Ovary (tissue), 10 donors: ENCODE measurements at places on chromosomes 5 and 9. TPM values are rescaled to one million over a fixed set of nuclear protein-coding genes. Genes with fewer than 3 reads are reported as not detected.

DNA sequence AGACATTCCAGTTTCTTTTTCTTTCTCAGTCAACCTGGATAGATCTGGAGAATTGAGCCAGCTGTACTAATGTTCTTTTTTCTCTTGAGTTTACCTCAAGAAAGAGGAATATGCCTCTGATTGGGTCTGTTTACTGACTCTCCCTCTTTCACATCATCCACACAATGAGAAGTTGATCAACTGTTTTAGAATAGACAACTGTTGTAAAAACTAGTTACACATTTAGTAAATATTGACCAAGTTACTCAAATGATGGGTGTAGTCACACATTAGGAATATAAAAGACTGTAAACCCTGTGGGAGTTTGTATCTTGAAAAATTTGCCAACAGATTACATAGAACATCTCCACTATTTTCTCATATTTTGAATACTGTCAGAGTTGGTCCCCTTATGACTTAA, 330.8 kb downstream of the FER start:
- H3K36me3 ChIP-seq = no peaks in the 10 kb centered on the region
- no peaks in the 10 kb centered on the region for H3K27me3 ChIP-seq
- no peak for DNase-seq
- H3K4me1 ChIP-seq = no peaks in the 10 kb centered on the region
- H3K27ac ChIP-seq = no peak overlapping the region

Gene NR6A1
- 1.00 TPM for total RNA-seq

Gene SPATA31C1
- total RNA-seq = not detected

DNA sequence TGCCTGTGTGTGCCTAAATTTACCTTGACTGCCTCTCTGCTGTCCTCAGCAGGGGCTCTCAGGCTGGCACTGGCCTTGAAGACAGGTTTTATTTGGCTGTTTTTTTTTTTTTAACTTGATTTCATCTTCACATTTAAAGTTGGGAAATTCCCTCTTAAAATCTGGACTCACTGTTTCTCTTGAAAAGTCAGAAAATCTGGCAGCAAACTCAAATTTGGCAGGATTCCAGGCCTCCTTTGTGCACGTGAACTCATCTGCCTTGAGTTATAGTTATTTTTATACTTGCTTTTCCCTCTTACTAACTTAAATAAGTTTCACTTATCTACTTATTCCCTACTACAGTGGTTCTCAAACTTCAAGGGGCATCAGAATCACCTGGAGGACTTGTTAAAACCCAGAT, 118.4 kb upstream of the MAP3K1 start:
- DNase-seq = peak; percentile 67
- H3K27me3 ChIP-seq = no peaks in the 10 kb centered on the region
- no peaks in the 10 kb centered on the region for H3K36me3 ChIP-seq
- H3K4me1 ChIP-seq = peaks cover 9% of the 10 kb centered on the region

- H3K4me3 ChIP-seq = no peak overlapping the region
- no peak overlapping the region for H3K27ac ChIP-seq
- no peaks in the 10 kb centered on the region for H3K4me1 ChIP-seq
- DNase-seq = no peak
- H3K27me3 ChIP-seq = no peaks in the 10 kb centered on the region
These were observed 477.1 kb downstream of the SPATA31A7 start for GRCh38 chr9:61666849-61667371.

Gene CER1
- total RNA-seq = not detected

DNA sequence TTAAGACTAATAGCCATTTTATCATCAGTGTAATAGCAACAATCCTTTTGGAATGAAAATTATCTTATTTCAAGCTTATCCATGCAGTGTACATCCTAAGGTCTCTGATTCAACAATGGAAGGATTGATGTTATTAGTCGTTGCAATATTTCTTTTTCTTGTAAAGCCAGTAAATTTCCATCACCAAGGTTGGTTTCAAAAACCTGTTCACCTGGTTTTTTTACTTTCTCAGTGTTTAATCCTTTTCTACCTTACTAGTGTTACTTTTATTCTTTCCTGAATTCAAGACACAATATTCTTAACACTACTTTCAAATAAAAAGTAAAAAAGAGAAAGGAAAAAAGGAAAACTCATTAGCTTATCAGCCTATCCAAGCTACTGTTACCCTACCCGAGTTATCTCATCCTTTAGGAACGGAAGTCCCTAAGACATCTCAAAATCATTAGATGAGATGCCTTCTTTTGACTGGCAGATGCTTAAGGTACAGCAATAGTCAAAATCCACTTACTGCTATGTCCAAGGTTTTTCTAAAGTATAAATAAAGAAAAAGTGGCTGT, 5.4 kb downstream of the ZFR start:
- H3K36me3 ChIP-seq = no peaks in the 10 kb centered on the region
- no peak overlapping the region for H3K4me3 ChIP-seq
- peaks cover 4% of the 10 kb centered on the region for H3K4me1 ChIP-seq
- no peak for DNase-seq
- no peaks in the 10 kb centered on the region for H3K27me3 ChIP-seq

DNA sequence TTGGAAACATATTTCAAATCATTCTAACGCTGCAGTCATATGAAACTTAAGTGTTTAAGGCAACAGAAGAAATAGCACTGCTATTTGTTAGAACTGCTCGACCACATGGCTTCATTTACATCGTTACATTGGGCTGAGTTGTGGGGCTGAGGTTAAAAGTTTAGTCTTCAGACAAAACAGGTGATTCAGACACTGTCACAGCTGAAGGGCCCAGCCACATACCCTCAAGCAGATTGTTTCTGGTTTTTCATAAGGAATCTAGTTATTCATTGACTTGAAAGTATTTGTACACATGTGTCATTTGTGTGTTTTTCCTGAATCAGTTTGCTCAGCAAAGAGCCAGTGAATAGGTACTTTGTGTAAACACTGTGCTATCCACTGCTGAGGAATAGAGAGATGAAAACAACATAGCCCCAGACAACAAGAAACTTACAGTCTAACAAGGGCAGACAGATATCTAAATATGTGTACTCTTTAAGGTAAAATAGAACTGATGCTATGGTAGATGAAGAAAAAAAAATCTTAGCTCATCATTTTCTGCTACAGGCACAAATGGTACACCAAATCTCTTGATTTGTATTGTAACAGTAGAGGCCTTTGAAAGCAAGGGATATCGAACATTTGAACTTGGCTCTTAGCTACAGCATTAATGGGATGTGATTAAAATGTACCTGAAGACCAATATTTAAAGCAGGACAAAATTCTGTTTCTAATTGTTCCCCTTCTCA, 357.6 kb upstream of the RPS23 start:
- H3K27me3 ChIP-seq = no peaks in the 10 kb centered on the region
- no peak for DNase-seq
- no peaks in the 10 kb centered on the region for H3K4me1 ChIP-seq
- no peak overlapping the region for H3K4me3 ChIP-seq
- H3K36me3 ChIP-seq = no peaks in the 10 kb centered on the region

GRCh38 chr5:122515709-122516431, 203.8 kb downstream of the SNCAIP start:
- DNase-seq = peak; percentile 72
- H3K27ac ChIP-seq = no peak overlapping the region
- H3K27me3 ChIP-seq = no peaks in the 10 kb centered on the region
- H3K4me1 ChIP-seq = peaks cover 2% of the 10 kb centered on the region
- H3K4me3 ChIP-seq = no peak overlapping the region

DNA sequence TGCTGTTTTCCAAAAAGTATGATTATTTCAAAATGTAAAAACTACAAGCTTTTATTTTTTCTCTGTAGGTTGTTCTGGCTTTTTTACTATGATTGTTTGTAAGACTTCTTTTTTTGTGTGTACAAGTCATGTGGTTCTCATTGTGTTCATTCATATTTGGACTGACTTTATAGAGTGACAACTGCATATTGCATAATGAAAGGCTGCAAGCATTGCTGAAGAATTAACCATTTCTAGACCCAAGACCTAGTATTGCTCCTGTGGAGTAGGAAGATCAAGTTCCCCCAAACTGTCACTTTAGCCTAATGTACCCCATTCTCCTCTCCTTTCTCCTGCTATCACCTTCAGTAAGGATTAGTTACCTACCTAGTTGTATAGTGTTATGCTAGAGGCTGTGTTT, 10.0 kb downstream of the MAP1B start:
- H3K27ac ChIP-seq = no peak overlapping the region
- no peak overlapping the region for H3K4me3 ChIP-seq
- no peak for DNase-seq
- no peaks in the 10 kb centered on the region for H3K27me3 ChIP-seq
- no peaks in the 10 kb centered on the region for H3K4me1 ChIP-seq
